T follicular helper cell (primary cell): ENCODE measurements at places on chromosomes 3 and 15.

DNA sequence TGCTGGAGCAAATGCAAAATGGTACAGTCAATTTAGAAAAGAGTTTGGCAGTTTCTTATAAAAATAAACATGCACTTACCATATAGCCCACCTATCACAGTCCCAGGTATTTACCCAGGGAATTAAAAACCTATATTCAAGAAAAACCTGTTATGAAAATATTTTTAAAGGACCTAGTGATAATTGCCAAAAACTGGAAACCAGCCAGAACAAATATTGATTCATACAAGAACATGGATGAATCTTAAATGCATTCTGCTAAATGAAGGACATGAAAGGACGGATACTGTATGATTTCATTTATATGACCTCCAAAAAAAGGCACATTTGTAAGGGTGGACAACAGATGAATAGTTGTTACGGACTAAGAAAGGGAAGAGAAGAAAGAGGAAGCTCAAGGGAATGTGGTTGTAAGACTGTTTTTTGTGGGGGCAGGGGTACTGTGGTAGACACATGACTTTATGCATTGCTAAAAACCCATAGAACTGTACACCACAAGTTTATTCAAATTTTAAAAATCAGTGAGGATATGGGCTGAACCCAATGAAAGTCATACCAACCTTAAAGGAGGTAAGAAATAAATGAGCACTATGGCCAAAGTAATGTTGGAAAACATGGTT, 61.0 kb downstream of the ZBBX start:
- no peak for DNase-seq

- no peak for DNase-seq
Measured at GRCh38 chr3:150936693-150937092, 31.5 kb upstream of the MINDY4B start.

DNA sequence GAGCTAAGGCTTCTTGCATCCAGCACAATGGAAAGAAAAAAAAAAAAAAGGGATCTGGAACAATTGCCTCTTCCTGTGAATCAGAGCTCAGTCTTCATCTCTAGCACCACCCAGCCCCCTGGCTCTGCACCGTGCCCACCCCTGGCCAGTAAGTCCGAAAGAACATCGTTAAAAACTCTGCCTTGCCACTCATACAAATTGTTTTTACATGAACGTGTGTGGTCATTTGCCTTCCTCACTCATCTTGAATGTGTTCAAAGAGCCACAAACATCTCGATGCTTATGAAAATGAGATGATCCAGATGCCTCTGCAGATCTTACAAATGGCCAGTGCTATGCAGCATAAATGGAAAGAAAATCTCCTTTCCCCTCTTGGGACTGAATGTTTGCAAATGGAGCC, 400.0 kb upstream of the PPP2R3A start:
- no peak for DNase-seq

GRCh38 chr3:104735691-104736090, 631.0 kb upstream of the ALCAM start:
- DNase-seq, result no peak

DNA sequence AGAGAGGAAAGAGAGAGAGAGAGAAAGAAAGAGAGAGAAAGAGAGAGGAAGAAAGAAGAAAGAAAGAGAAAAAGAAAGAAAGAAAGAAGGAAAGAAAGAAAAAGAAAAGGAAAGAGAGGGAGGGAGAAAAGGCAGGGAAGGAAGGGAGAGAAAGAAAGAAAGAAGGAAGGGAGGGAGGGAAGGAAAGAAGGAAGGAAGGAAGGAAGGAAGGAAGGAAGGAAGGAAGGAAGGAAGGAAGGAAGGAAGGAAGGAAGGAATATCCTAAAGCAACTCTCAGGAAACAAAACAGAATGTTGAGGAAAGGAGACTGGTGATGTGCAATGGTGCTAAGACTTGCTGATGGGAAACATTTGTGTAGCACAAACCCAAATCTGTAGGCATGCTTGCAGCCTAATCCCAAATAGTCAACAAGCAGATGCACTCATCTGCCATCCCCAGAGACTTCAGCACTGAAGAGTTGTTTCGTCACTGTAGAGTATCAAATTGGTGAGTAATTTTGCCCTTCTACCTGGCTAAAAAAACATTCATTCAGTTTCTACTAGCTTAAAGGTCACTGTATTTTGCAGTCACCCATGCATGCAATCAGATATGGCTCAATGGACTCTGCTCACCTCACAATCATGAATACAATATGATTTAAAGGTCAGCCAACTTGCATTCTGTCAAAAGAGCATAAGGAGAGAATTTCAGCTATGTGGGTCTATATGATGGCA, 480.3 kb downstream of the FGF12 start:
- DNase-seq, result no peak

DNA sequence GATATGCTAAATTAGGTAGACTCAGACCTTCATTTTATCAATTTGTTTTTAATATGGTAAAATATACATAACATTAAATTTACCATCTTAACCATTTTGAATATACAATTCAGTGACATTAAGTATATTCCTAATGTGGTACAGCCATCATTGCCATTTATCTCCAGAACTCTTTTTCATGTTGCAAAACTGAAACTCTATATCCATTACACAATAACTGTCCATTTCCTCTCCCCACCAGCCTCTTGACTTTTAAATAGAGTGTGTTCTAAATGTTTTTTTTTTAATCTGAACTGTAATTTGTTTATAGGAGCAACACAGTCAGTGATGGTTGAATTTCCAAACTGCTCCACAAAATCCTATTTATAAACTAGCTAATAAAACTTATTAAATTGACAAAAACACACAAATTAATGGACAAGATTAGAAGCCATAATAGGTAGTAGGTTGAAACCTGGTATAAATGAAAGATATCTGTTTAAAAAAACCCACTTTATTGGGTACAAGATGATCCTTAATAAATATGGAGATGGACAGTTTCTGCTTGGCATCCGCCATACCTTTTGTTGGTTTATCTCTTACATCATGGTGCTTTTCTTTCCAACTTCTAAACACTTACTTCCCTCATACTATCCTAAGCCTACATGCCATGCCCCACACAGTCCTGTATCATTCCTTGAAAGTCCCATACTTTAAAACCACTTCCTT, 142.4 kb downstream of the ZPLD1 start:
- no peak for DNase-seq

GRCh38 chr15:75049392-75049791, 26.0 kb downstream of the PPCDC start:
- no peak for DNase-seq

- no peak for DNase-seq
Measured at GRCh38 chr3:48694610-48695392, 9.1 kb upstream of the NCKIPSD start.

DNA sequence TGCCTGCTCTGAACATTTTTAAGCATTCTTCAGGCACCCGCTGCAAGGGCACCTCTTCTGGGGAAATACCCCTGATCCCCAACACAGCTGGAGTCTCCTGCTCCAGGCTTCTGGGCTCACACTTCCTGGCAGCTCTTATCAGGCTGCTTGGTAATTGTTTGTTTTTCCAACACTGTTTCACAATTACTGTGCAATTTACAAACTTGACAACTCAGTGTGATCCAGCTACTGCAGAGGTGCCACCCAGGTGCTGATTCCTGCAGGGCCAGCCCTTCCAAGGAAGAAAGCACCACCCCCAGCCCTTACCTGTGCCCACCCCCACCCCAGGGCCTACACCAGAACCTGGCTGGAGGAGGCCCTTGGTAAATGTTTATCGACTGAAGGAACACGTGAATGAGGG, 66.5 kb downstream of the MAGEF1 start:
- DNase-seq, result no peak
